ENCODE measurements at places on chromosomes 4 and X. TPM values are rescaled to one million over a fixed set of nuclear protein-coding genes. Genes with fewer than 3 reads are reported as not detected.

Gene TLR10
- total RNA-seq: not detected

Gene NDST3
- total RNA-seq: 0.49 TPM

Gene KIAA1210
- 0.12 TPM for total RNA-seq

Gene TCEANC
- total RNA-seq: 3.5 TPM

Gene MPC1L
- not detected for total RNA-seq

Gene ARAP2
- 6.7 TPM for total RNA-seq

Gene HTR2C
- total RNA-seq: not detected

Gene CLDN34
- not detected for total RNA-seq

Gene CCNA2
- 7.8 TPM for total RNA-seq

Gene SLITRK4
- total RNA-seq: 0.61 TPM

Gene RTL5
- 2.9 TPM for total RNA-seq

Gene ELF2
- total RNA-seq: 56.8 TPM

Gene TKTL1
- total RNA-seq: not detected

Gene PPP2R2C
- total RNA-seq: 0.24 TPM

Gene FDCSP
- total RNA-seq: not detected

Gene SLC2A9
- 1.6 TPM for total RNA-seq

Gene FGA
- not detected for total RNA-seq

Gene PRR32
- not detected for total RNA-seq

Gene VSIG4
- total RNA-seq: not detected

Gene ODAPH
- not detected for total RNA-seq

Gene NPY1R
- not detected for total RNA-seq

Gene F11
- not detected for total RNA-seq

Gene CXCL10
- total RNA-seq: 0.16 TPM

Gene BEX5
- not detected for total RNA-seq

Gene CFI
- total RNA-seq: 0.61 TPM

Gene IL1RAPL1
- 1.6 TPM for total RNA-seq

Gene XAGE2
- not detected for total RNA-seq

Gene KLHL4
- total RNA-seq: under 0.01 TPM

Gene ARSH
- not detected for total RNA-seq

Gene PCDH7
- total RNA-seq: 18.7 TPM

Gene REELD1
- not detected for total RNA-seq

Gene FGF5
- total RNA-seq: 24.8 TPM

Gene TBC1D8B
- total RNA-seq: 14.4 TPM

Gene DRD5
- not detected for total RNA-seq

Measured in hair follicle dermal papilla cell (primary cell).